ENCODE measurements at places on chromosomes 7 and 10.

GRCh38 chr10:59337201-59337652, 25.1 kb downstream of the FAM13C start:
- peak; percentile 84 for DNase-seq

DNA sequence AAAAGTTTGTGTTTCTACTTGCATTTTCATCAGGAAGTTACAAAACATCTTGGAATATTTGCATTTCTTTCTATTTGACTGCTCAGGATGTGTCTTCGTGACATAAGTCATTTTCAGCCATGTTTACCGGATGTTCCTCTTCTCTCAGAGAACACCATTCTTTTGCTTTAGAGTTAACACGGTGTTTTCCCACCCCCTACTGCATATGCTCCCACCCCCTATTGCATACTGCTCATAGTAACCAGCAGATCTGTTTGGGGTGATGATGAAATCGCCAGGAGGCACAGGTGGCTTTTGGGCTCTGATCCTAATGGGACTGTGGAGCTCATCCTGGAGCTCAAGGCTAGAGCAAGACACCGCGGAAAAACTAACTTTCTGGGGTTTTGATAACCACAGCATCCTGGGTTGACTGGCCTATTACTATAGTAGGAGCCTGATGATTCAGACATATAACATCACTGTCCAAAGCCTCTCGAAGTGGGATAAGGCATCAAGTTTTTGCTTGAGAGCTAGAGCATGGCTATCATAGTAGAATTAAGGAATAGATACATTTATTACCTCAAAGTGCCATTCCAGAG, 65.1 kb upstream of the BET1 start:
- DNase-seq = no peak

DNA sequence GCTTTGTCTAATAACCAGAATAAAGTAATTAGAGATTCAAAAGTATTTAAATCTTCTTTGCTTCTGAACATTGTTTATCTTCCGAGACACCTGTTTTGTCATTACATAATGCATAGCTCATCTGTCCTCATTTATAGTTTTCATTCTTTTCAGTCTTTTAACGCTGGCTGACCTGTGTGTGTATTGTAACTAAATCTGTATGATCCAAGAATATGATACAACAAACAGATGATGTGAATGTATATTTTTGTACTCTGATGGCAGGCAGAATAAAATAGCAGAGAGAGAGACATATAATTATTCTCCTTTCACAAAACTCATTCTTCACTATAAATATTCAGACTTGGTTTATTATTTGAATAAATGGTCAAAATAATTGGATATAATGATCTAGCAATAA, 80.6 kb downstream of the ORC5 start:
- DNase-seq = peak; percentile 12

DNA sequence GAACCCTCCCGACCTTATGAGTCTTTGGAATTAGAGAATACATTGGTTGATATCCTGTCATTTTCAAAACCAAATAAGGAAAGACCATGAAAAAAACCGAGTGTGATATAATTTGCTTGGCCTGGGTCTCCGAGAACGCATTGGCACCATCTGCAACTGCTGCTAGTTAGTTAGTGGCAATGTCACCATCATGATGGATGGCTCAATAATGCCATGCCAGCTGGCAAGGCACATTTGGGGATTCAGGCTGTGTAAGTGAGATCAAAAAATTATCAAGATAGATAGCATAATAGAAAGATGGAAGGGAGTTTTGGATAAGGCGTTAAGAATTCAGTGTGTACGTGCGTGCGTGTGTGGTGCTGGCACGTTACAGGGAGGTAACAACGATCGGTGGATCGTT, 134.7 kb upstream of the TCERG1L start:
- DNase-seq = no peak

GRCh38 chr10:49152037-49152436, 18.2 kb upstream of the FAM170B start:
- no peak for DNase-seq

- no peak for DNase-seq
Measured at GRCh38 chr10:38156416-38157269, 62.5 kb downstream of the ZNF37A start.

DNA sequence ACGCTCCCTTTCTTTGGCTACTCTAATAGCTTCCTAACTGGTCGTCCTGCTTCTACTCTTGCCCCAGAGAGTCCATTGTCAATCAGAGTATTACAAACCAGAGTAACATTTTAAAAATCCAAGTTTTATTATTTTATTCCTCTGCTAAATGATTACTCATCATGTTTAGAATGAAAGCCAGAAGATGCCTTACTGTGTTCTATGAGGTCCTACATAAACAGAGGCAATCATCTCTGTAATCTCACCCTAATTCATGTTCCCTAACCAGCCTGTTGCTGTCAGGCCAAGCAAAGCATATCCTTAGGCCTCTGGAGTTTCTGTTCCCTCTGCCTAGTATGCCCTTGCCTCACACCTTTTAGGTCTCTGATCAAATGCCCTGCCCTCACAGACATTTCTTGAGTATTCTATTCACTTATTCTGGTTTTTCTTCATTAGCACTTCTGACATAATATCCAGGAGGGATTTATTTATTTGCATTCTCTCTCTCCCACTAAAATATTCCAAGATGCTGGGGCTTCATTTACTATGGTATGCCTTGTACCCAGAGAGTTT, 497.5 kb downstream of the PHTF2 start:
- no peak for DNase-seq

DNA sequence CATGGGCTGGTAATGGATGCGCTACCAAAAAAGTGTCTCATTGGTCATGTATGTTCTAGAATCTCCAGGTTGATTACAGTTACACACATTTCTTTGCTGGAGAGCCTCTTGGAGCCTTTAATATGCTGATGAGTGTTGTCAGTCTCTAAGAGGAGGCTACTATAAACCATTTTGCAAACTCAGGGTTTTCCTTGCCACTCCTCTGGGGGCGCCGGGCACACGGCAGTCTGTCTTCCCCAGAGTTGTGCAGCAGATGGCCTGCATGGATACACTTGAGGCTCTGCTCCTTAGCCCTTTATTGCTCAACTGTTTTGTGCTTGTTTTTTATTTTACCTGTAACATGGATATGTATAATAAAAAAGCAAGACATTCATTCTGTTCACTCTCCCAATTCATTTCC, 196.5 kb downstream of the ACTR3B start:
- no peak for DNase-seq

- peak; percentile 2 for DNase-seq
Measured at GRCh38 chr10:16732376-16732775, 84.8 kb downstream of the RSU1 start.

DNA sequence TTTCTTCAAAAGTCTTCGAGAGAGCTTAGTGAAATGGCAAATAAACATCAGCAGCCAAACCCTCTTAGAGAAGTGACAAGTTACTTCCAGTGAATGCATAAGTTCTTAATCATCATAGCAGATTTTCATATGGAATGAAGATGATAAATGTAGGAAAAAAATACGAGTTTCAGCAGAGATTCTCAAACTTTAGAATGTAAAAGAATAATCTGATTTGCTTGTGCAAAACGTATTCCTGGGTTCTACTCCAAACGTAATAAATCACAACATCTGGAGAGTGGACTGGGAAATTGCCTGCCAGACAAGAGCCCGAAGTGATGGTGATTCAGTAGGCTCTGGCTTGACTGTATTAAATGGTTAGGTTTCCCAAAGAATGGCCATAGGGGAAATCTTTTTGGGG, 62.2 kb downstream of the AKR1E2 start:
- DNase-seq = no peak

GRCh38 chr10:98256692-98257091, 11.3 kb downstream of the LOXL4 start:
- DNase-seq = no peak

DNA sequence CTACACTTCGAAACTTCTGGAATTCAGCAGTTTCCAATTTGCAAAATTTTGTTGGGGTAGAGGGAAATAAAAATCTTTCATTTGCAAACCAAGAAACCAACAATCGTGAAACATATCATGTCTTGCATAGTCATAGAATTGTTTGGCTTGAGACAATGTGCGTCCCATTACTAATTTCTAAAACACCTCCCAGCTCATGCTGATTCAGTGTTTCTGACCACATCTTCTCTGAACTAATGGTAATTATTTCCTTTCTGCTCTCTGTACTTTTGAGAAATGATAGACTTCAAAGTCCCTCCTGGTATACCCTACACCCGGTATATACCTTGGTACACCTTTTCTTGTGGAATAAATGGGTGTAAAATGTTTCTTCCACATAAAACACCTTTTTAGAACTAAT, 41.8 kb upstream of the TSPAN13 start:
- DNase-seq = no peak

GRCh38 chr7:14398526-14398925, 409.1 kb upstream of the ETV1 start:
- peak; percentile 65 for DNase-seq

DNA sequence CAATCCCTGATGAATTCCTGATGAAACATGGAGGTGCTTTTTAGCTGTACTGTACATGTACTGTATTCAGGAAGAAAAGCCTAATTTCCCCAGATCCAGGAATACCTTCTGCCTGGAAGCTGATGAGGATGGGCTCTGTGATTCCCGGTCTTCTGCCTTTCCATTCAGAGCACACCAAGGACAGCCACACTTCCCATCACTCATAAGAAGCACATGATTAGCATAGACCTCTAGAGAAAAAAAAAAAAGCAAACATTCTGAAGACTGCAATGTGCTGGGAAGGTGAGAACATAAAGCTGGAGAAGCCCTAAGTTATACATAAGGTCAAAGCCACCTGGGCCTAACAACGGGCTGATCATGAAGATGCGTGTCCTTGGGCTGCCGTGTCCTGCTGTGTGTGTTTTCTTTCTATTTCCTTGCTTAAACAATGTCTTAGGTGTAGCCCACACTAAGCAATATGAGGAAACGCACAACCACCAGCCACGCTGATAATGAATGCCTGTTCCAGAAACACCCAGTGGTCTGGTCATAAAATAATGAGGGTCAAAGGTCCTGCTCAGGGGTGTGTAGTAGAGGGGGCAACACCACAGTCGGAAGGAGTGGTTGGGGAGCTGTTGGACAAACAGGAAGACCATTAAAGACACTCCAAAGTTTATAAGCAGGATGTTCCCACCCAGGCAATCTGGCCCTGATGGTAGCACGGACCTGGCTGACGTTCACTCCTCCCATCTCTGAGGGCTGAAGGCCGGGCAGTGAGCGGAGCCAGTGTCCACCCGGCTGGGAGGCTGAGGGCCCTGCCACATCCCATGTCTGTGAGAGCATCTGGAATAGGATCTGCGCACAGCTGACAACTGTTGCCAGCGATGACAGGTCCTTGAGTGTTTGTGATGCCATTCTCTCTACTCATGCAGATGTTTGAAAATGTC, 7.9 kb downstream of the PKD1L1 start:
- peak; percentile 80 for DNase-seq

Measured in tongue (tissue), 3 donors.